ENCODE measurements at places on chromosomes 5 and 9.

DNA sequence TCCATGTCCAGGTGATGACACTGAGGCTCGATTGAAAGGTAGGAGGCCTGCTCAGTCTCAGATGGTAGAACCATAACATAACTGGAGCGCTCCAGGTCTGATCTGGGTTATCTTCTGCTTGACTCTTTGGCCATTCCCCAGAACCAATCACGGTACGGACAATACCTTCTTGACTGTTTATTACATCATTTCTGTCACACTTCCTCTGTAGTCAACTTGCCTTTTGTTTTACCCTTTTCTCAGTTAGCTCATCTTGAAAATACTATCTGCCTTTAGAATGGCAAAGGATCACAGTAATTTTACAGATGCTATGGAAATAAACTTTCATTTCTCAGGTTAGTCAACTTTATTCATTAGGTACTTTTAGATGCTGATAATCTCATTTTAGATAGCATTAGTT lies 22.4 kb downstream of the GLRA1 start:
- DNase-seq = no peak

- DNase-seq = no peak
Observed at GRCh38 chr5:78109891-78110324, 184.6 kb downstream of the AP3B1 start.

DNA sequence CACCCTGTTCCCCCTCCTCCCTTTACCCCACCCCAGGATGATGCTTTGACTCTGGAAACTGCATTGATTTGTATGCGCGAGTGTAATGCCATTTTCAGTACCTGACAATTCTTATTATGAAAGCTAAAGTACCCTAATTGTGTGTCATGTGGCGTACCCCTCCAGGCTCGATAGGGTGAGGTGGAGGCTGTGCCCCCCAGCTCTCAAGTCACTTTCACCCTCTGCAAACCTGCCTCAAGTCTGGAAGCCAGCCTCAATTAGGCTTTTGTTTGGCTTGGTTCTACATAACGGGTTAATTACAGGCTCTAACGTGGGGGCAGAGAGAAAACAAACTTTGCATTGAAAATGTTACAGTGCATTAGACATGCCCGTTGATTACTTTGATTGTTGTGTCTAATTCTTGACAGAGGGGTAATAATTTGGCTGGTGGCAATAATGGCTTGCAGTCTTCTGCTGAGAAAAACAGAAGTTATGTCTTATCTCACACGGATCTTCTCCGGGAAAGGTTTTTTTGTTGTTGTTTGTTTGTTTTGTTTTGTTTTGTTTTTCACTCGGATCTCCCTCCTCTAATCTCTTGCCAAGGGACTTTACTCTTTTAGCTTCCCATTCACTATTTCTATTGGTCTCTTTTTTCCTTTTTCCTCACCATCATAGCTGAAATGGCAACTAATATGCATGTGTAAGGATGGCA lies 12.6 kb downstream of the ISL1 start:
- DNase-seq = no peak

DNA sequence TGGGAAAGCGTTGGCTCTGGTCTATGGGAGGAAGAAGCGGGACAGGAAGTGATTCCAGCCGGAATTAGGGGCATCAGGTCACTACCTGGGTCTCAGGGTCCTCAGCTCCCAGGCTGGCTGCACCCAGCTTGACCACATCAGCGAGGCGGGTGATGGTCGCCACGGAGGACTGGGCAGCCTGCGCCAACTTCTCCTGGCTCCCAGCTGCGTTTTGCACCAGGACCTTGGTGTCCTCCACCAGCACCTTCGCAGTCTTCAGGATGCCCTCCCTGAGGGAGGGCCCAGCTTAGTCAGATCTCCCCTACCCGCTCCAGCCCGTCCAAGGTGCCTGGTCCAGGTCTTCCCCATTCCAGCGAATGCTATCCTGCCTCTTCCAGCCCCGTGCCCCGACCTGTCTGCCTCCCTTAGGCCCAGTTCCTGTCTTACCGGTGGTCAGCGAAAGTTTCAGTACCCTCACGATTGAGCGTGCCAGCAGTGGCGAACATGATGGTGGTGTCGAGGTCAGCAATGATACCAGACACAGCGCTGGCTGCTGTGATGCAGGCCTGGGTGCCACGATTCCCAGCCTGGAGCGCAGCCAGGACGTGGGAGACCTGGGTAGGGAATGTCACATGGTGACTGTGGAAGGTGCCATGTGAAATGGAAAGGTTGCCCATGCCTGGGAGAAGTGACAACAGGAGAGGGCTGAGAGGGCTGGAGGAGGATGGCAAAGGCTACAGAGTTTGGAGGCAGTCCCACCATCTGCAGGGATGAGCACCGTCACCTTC lies 14.4 kb upstream of the TPM2 start:
- DNase-seq = no peak
